ENCODE measurements at places on chromosomes 7 and 10.

GRCh38 chr10:113069595-113069994 is 119.5 kb downstream of the TCF7L2 start:
- DNase-seq: no peak

- no peak for DNase-seq
Observed at GRCh38 chr7:97731736-97732564, at the start of gene TAC1. TAC1 (plus strand) TSS chr7:97732086; CDS start chr7:97732613, 527 bp downstream.

DNA sequence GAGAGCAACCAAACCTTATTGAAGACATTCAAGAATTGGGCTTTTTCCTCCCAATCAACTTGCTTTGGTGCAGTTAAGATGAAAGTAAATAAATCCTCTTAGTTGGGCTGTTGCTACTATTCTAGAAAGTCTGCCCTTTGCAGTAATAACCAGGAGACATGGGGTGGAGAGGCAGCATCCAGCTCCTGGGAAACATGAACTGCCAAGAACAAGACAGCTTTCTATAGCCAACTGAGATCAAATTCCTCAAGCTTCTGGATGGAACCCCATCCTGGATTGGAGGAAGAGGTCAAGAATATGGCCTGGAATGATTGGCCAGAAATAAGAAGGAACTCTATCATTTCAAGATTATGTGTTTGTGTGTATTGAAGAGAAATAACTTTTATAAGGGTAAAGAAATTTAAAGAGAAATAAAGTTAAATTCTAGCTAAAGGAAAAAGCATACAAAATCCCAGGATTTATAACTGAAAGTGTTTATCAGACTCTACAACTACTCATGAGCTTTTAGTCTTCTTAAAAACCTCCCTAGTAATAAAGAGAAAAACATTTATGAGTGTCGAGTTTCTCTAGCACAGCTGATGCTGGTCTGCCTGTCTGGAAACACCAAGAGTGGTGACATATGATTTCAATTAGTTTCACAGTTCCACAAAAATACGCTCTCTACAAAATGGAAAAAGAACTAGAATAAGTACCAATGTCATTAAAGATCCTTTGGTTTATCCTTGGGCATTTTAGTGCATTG is 70.1 kb upstream of the COL1A2 start:
- DNase-seq: no peak

DNA sequence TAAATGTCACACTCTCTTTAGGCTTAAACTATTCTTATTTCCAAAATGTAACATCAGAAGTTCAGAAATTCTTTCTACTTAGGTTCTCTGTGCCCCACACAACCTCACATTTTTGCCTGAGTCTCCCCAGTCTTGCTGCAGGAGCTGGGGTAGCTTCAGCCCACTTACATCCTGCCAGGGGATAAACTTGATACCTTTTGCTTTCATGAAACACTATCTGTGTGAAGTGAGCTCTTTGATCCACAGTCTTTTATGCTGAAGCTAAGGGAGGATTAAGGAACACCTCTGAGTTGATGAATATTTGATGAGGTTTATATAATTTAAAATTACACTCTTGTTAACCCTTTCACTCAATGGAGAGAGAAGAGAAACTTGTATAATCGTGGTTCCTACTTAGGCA is 341.0 kb downstream of the AUTS2 start:
- no peak for DNase-seq

All from activated CD8-positive, alpha-beta memory T cell treated with anti-CD3 and anti-CD28 coated beads, Interleukin-2, amount 10 ng/mL, durations not matched to agents 7 days and 5 days (primary cell).